K562 (cell line): ENCODE measurements at places on chromosomes 7 and 10.
A peak's percentile ranks its signal among the peaks of the same experiment; 100 is the strongest.

GRCh38 chr10:79379512-79380124, 32.3 kb downstream of the PPIF start:
- DNase-seq, result no peak

DNA sequence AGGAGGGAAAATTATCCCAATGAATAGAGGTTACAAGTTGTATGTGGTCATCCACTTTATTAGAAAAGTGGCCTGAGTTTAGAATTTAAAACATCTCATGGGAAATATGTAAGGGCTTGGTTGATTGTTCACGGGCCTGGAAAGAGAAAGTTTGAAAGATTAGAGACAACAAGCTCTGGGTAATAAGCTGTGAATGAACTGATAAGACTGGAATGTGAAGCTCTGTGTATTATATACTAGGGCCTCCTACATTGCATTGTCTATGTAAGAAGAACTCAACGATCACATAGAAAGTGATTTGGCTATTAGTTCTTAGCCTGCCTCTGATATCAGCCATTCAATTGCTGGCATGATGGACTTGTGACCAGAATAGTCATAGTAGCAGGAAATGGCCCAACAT, 199.2 kb upstream of the MAGI2 start:
- DNase-seq, result no peak

DNA sequence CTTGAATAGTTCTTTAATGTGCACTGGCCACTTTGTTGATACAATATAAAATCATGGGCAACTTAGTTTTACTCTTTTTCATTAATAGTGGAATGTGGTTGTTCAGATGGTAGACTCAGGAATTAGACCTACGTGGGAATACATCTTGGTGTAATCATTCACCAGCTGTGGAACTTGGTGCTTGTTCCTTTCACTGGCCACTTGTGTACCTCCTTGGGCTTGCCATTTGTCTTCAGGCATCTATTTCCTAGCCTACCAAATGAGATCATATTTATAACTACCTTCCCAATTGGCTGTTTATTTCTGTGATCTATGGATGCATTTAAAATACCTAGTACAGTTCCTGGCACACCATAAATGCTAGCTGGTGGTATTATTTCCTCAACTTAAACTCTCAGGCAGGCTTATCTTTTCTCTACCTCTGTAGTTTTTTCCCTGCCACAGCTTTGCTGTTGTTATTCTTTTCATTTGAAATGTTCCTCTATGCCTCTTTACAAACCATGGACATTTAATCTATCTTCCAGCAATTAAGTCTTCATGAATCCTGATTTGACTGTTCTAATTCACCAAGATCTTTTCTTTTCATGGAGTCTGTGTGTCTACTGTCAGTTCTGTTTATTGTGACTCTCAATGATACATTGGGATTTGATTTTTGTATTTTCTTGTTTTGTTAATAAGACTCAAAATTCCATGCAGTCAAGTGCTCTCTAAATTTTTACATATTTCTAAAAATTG, 113.0 kb downstream of the ADAM22 start:
- DNase-seq, result no peak

- DNase-seq, result no peak
Measured at GRCh38 chr10:87598700-87599099, 61.0 kb upstream of the PAPSS2 start.

DNA sequence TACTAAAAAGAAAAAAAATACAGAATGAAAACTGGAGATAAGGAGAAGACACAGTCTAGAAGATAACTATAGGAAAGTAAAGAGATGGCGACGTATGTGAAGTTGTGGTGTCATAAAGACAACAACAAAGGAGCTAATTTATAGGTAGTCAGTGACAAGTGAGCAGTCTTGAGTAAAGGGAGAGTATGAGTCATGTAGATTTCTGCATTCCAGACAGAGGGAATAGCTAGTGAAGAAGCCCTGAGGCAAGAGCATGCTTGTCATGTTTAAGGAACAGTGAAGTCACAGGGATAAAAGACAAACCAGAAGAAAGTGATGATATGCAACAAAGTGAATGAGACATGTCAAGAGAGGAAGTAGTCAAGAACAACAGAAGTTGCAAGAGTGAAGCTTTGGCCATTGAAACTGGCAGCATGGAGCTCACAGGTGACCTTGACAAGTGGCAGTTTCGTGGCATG, 2.3 kb upstream of the MIOS start:
- DNase-seq, result peak; percentile 27
